ENCODE measurements at places on chromosomes 12 and 14.

GRCh38 chr14:70995671-70996070 is 88.4 kb downstream of the PCNX1 start:
- DNase-seq, result no peak

GRCh38 chr14:38799671-38800070 is 303.4 kb downstream of the SEC23A start:
- no peak for DNase-seq

DNA sequence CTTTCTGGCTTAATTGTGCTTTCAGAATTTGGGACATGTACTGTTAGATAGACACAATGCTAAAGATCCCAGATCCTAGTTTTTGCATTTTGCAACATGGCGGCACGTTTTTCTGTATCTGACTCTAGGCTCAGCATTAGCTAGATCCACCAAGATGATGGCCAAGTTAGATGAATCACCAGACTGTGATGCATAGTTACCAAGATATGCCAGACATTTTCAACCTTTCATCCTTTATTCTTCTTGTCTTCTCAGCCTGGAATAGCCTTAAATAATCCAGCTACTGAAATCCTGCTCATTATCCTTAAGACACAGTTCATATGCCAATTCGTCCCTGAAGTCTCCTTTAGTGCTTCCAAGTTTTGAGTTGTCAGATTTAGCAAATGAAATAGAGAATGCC is 144.9 kb upstream of the CRY1 start:
- DNase-seq, result no peak

GRCh38 chr14:37116933-37117849 is 55.2 kb downstream of the SLC25A21 start:
- DNase-seq, result peak; percentile 61

DNA sequence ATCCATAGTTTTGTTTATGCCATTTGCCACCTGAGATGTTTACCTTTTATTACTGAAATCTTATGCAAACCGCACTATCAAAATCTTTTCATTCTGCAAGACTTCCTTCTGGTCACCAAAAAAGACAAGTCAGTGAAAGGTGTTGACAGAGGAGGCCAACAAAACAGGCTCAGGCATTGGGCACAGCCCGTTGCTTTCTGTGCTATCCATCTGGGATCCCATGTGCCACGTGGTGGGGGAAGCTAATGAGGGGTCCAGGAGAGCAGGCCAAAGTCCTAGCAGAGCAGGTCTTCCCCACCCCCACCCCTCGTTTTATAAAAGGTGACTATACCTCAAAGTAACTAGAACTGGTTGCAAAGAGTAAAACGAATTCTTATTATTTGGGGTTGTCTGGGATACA is 1.2 kb downstream of the ALDH1L2 start:
- DNase-seq, result no peak

GRCh38 chr14:91354979-91355685 is 62.5 kb downstream of the CCDC88C start:
- DNase-seq, result no peak

DNA sequence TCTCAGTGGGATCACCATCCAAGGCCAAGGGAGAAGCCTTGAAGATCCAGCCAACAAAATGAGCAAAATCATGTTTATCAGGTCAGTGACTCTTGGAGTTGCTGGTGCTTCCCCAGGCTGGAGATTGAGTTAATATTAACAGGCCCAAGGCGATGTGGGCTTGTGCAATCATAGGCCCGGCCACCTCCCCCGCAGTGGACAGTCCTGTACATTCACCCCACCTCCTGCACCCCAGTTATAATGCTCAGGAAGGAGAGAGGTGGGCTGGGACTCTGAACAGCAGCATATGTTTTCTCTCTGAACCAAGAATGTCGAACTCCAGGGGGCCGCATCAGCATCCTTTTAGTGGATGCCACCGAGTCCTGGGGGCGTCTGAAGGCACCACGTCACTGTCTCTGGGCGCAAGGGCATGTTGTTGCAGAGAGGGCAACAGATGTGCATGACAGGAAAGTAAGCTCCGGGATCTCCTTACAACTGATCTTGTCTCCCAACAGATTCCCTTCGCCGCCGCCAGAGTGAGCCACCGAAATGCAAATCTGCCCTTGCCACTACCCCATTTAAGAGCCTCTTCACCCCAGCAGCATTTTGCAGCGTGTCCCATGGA is 32.2 kb upstream of the SERPINA6 start:
- DNase-seq, result peak; percentile 57

GRCh38 chr14:70454731-70455130 is 2.8 kb downstream of the ADAM21 start:
- no peak for DNase-seq

DNA sequence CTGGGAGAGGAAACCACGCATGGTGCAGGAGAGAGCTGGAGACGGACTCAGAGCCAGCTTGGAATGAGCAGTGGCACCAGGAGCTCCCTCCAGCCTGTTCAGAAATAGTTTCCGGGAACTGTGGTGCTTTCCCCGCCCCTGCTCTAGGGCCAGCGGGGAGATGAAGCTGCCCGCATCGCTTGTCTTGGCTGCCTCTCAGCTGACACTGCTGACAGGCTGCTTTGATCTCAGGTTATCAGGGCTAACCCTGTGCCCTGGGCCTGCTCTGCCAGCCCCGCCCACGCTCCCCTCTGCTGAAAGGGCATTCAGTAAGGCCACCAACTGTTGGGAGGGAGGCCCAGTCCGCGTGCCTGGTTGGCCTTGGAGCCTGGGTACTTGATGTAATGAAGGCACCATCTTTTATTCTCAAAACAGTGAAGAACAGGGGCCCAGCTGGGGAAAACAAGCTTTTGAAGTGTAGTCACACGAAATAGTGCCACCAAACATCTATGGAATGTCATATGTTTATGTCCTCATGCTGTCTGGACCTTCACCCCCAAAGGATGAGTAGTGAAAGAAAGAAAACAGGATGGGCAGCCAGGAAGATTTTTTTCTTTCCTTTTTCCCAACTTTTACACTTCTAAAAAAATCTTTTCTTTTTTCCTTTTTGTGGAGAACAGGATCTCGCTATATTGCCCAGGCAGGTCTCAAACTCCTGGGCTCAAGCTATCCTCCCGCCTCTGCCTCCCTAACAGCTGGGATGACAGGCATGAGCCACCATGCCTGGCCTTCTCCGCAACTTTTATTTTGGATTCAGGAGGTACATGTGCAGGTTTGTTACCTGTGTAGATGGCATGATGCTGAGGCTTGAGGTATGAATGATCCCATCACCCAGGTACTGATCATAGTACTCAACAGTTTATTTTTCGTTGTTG is 115.9 kb upstream of the TBX3 start:
- DNase-seq, result no peak

GRCh38 chr12:121992059-121992879 is 29.4 kb upstream of the BCL7A start:
- peak; percentile 76 for DNase-seq

GRCh38 chr12:107442326-107442987 is 243.1 kb upstream of the PWP1 start:
- no peak for DNase-seq

DNA sequence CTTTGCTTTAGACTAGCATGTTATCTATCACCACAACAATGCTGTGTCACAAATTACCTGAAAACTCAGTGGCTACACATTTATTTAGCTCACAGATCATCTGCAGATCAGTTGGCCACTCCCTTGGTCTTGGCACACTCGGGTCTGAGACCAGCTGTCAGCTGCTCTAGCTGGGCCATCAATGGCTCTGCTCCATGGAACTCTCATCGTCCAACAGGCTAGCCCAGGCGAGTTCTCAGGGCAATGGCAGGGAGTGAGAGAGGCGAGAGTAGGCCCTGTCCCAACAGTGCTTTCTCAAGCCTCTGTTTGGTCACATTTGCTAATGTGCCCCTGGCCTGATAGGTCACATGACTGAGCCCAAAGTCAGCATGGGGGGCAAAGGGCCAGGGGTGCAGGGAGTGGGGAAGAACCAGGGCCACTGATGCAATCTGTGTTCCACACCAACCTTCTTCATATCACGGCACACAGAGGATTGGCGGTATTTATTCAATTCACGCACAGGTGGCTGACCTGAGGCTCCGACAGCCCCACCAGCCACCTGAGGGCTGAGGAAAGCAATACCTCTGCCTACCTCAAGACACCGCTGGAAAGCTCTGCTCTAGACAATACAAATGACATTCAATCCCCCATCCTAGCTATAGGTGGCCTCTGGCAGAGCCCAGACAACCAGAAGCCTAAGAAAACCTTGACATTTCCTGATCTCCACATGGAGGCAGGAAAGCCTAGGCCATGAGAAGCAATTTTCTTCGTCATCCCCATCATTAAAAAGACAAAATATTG is 82.5 kb downstream of the NT5DC3 start:
- no peak for DNase-seq

- DNase-seq, result peak; percentile 74
Observed at GRCh38 chr12:13390381-13390861, 193.9 kb downstream of the EMP1 start.

GRCh38 chr14:71005076-71005475 is 97.8 kb downstream of the PCNX1 start:
- DNase-seq, result no peak

DNA sequence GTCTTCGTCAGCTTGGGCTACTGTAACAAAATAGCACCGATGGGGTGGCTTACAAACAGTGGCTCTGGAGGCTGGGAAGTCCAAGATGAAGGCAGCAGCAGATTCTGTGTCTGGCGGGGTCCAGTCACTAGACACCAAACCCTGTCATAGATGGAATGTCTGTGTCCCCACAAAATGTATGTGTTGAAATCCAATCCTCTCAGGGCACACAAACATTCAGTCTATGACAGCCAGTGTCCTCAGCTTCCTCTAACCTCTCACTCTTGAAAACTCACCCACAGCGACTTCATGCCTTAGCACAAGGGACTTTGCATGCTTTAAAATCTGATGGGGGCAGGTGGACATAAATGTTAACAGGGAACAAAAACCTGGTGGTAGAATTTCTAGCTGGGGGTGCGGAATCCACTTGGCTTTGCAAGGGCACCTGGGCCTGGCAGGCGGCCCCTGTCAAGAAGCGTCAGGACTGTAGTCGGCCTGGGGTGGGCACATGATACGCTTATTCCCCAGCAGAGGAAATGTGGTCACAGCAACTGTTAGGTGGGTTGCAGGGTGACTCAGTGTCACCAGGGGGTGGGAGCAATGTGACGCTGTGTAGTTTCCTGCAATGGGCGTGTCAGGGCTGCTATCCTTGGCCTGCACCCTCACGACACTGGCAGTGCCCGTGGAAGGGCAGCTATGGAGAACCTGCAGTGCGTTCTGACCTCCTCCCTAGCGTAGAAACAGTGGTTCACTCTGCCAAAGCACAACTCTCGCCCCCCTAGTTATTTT is 17.7 kb downstream of the RIN3 start:
- no peak for DNase-seq

DNA sequence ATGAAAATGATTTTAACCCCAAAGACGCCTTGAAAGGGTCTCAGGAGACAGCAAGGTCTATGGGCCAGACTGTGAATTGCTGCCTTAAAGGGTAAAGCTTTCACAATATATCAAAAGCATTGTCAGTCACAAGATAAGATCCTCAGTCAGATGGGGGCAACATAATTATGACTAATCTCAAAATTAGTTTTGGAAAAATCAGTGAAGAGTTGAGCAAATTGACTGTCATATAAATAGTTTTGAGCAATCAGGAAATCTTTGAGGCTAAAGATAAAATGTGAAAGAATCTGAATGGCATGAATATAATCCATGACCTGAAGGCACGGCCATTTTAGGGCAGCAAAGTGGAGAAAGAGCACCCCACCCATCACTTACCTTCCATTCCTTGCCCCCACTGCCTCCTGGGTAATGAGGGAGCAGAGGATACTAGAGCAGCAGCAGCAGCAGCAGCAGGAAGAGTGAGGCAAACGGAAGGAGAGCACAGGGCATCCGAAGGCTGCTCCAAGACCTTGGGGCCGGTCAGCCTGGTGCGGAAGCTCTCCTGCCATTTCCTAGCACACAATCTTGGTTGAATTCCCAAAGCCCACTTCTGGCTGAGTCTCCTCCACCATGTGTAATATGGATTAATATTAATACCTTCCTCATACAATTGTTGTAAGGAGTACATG is 7.0 kb downstream of the STON2 start:
- no peak for DNase-seq

GRCh38 chr12:99619389-99620158 is 28.0 kb upstream of the GARIN6 start:
- DNase-seq, result no peak

GRCh38 chr12:6463216-6463615 is 7.3 kb downstream of the VAMP1 start:
- no peak for DNase-seq

DNA sequence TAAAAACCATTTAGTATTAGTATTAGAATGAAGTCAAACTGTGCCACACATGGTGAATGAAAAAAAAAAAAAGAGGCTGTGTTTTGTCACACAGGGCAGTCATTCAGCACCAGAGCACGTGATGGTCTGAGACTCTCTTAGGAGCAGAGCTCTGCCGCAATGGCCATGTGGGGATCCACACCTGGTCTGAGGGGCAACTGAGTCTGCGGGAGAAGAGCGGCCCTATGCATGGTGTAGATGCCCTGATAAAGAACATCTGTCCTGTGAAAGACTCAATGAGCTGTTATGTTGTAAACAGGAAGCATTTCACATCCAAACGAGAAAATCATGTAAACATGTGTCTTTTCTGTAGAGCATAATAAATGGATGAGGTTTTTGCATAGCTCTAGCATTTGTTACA is 12.2 kb upstream of the BDKRB1 start:
- DNase-seq, result no peak

DNA sequence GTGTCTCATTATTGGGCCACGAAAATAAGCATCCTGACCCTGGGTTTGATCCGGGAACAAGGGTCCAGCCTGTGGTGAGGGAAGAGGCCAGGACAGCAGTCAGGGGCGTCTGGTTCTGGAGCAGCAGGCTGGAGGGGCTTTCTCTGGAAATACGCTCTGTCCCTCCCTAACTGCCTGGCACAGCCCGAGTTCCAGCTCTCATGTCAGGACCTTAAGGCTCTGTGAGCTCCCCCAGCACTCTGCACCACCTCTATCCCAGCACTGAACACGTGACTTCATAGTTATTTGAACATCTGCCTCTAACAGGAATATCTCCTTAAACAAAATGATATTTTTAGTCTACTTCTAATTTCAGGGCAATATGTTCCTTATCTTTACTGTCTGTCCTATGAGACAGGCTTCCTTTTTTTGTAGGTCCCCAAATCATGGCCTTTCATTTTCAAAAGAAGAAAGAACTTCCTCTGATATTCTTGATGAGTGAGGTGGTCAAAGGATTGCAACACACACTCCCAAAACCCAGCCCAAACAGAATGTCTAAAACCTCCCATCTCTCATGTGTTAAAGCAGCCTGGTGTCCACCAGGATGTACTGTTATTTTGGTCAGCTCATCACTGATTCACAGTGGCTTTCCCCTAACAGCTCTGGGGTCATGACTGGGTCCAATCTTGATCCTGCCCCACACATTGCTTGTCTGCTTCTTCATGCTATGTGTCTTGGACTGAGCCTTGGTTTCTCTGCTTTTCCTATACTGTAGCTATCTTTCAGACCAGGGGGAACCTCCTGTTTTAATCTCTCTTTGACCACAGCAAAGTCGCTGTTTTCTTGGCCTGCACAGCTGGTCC is 9.7 kb downstream of the AQP6 start:
- no peak for DNase-seq

GRCh38 chr14:31556191-31556590 is 5.0 kb upstream of the NUBPL start:
- no peak for DNase-seq
